ENCODE measurements at places on chromosomes 13 and 19.

DNA sequence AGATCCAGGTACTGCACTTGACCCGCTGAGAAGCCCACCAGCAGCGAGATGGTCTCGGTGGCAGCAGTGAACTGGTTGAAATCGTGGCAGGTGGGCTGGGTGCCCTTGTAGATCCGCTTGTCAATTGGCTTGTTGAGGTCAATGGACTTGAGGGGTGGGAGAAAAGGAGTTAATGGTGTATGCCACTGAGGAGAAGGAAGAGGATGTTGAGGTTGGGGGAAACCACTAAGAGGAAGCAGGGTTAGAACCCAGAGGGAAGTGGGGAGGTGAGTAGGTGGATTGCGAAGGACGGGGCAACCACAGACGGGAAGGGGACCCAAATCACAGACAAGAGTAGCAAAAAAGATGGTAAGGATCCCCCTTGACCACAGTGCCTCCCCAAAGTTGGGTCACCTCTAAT lies 1.7 kb downstream of the DMWD start:
- ATAC-seq: no peak

GRCh38 chr13:40319699-40320579 lies 346.5 kb downstream of the FOXO1 start:
- peak; percentile 41 for ATAC-seq

- ATAC-seq: peak; percentile 45
Observed at GRCh38 chr19:47179653-47180310, 49.1 kb downstream of the SAE1 start.

- ATAC-seq: no peak
Observed at GRCh38 chr19:19526581-19527370, 1.9 kb upstream of the YJEFN3 start.

DNA sequence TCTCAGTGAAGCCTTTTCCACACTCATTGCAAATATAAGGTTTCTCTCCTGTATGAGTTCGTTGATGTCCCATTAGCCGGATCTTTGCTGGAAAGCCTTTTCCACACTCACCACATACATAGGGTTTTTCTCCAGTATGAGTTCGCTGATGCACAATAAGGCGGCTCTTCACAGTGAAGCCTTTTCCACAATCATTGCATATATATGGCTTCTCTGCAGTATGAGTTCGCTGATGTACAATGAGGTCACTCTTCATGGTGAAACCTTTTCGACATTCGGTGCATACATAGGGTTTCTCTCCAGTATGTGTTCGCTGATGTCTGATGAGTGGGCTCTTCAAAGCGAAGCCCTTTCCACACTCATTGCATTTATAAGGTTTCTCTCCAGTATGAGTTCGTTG lies 6.8 kb upstream of the ZNF350 start:
- ATAC-seq: no peak

DNA sequence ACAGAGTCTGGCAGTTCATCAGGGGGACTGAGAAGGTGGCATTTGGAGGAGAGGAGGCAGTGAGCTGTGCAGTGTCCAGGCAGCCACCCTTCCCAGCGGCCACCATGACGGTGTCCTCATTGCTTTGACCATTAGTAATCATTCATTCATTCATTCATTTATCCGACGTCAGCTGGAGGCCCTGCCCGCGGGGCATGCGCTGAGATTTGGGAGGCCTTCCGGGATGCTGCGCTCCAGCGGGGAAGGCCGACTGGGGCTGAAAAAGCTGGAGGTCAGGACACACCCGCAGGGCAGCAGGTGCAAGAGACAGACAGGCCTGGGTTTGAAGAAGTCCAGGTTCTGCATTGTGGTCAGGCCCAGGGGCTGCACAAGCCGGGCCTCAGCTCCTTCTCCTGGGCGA lies 8.9 kb downstream of the TTYH1 start:
- no peak for ATAC-seq

- ATAC-seq: no peak
Observed at GRCh38 chr13:23868521-23868920, 20.7 kb downstream of the MIPEP start.

DNA sequence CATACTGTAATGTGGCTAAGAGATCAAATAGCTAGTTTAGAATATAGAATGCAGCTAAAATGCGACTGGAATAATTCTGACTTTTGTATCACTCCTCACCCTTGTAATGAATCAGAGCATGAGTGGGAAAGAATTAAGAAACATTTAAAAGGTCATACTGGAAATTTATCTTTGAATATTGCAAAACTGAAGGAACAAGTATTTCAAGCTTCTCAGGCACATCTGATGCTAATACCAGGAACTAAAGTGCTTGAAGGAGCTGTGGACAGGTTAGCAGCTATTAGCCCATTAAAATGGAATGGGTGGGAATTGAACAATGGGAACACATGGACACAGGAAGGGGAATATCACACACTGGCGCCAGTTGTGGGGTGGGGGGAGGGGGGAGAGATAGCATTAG lies 144.2 kb upstream of the ZNF91 start:
- no peak for ATAC-seq

GRCh38 chr13:41827507-41828213 lies 133.2 kb downstream of the VWA8 start:
- ATAC-seq: no peak

GRCh38 chr13:76715621-76716020 lies 170.6 kb downstream of the KCTD12 start:
- no peak for ATAC-seq

DNA sequence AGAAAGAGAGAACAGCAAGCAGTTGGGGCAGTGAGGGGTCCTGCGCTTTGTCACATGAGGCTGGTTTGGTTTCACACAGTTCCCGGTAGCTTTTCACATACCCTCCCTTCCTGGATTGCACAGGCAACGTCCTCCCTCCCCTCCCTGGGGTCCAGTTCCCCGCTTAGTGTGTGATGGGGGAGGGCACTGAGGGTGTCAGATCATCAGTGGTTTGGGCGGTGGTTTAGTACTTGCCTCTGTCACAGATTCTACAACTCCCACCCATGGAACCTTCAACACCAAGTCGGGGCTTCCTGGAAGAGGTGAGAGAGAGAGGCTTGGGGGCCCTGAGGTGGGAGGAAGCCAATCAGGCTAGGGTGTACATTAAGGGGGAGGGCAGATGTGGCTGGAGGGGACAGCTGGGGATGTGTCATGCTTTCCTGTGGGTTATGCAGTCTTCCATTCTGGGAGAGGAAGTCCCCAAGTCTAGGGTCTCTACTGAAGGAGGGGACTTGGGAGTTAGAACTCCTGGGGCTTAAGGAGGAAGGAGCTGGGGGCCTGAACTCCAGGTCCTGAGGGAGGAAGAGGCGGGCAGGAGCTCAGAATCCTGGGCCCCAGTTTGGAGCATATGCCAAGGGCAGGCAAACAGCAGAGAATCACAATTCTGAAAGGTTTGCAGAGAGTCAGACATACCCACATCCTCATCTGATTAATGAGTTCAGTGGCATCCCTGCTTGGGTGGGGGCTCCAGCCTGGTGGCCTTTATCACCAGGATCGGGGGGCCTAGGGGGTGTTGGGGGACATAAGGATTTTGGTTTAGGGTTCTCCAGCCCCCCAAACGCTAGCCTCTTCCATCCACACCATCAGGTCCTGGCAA lies at the start of gene NKG7:
Gene NKG7 (minus strand): TSS at position 6 of the 856 bp plus-strand sequence. CDS start 119 bp downstream, outside the sequence.
- peak; percentile 79 for ATAC-seq

DNA sequence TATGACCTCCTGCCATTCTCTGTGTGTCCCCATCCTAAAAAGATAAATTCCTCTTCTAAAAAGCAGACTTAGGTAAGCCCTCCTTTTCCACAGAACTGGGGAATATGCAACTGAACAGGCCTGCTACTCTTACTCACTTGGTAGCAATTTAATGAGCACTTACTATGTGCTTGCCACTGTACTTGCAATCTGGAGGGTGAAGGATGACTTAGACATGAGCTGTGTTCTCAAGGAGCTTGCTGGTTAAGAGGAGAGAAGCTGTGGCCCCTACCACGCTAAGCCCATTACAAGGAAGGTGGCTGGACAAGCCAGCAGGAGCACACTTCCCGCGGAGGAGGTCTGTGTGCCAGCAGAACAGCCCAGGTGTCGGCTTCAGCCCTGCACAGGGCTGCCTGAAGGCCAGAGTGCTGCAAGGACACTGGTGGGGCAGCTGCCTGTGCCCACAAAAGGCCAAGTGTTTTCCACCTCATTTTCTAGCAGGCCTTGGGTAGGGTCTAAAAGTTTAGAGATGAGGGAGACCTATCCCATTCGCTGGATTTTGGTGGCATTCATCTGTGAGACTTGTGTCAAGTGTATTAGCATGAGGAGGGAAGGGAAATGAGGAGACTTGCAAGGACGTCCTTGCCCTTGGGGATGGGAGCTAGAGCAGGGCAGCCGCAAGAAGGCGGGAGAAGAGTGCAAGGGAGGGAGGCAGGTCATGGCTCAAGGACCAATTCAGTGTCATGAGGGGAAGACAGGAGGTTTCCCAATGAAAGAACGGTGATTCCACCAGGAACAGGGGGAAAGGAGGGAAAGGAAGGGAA lies 52.0 kb downstream of the COL4A1 start:
- no peak for ATAC-seq

GRCh38 chr19:13597640-13598039 lies 91.4 kb upstream of the CACNA1A start:
- peak; percentile 86 for ATAC-seq

DNA sequence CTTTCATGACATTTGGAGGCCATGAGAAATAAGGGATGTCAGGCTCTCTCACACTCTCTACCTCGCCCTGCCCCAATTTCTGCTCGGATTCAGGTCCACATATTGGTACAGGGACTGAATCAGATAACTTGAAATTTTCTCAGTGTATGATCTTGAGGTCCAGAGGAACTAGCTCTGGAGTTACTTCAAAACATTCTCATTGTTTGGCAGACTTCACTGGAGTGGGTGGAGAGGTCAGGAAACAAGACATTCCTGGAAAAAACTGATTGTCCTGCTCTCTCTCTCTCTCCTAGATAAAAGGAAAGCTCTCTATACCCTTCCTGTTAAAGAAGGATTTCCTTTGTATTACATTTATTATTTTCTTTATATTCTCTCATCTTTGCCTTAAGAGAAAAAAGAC lies 428.1 kb upstream of the DACH1 start:
- no peak for ATAC-seq

DNA sequence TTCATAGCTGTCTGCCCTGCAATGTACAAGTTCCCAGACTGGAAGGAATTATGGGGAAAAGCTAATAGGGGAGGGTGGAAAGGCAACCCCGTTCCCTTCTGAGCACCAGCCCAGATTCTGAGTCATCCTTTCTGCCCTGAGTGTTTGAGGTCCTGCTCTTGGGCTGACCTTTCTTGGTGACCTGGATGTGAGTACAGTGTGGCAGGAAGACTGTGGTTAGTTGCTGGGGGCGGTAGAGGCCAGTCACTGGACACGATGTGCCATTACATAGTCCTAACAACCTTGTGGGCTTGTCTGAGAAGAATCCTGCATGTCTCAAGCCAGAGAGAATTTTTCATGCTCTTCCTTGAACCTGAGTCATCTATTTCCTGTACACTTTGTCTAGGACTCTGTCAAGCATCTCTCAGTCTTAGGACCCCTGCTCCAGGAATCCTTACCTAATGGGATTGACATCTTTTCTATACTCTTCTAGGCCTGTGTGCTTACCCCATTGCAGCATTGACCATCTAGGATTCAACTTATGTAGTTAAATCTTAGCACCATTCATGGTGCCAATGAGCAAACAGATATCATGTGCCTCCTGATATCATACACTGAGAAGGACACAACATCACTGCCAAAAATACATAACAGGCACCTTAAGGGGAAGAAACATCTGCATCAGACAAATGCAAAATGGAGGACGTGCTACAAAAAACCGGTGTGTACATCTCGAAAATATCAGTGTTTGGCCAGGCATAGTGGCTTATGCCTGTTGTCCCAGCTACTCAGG lies 8.1 kb upstream of the ANGPTL4 start:
- ATAC-seq: peak; percentile 95

DNA sequence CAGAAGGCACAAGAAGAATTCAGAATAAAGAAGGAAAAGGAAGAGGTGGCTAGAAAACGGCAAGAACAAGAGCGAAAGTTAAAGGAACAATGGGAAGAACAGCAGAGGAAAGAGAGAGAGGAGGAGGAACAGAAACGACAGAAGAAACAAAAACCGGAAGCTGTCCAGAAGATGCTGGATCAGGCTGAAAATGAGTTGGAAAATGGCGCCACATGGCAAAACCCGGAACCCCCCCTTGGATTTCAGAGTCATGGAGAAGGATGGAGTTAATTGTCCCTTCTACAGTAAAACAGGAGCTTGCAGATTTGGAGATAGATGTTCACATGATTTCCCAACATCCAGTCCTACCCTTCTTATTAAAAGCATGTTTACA lies 6.7 kb downstream of the CD209 start:
- no peak for ATAC-seq

DNA sequence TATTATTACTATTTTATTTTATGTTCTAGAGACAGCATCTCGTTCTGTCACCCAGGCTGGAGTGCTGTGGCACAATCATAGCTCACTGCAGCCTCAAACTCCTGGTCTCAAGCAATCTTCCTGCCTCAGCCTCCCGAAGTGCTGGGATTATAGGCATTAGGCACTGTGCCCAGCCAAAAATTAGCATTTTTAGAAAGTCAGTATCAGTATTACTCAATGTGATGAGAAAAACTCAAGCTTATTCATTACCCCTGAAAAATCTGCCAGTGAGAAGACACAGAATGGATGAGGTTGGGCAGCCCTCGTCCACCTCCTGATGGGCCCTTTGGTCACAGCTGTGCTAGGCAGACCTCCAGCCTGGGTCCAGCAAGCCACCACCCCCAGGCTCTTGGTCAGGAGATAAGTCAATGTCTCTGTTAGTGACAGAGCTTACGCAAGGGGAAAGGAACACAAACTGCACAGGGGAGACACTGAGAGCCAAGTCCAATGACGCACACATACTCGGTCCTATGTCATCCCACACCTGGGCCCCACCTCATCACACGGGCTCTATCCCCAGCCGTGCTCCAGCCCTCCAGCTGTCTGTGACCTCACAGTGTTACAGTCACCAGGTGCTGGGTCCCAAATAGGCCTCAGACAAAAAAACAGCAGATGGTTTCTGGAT lies 19.8 kb downstream of the PEPD start:
- ATAC-seq: no peak

DNA sequence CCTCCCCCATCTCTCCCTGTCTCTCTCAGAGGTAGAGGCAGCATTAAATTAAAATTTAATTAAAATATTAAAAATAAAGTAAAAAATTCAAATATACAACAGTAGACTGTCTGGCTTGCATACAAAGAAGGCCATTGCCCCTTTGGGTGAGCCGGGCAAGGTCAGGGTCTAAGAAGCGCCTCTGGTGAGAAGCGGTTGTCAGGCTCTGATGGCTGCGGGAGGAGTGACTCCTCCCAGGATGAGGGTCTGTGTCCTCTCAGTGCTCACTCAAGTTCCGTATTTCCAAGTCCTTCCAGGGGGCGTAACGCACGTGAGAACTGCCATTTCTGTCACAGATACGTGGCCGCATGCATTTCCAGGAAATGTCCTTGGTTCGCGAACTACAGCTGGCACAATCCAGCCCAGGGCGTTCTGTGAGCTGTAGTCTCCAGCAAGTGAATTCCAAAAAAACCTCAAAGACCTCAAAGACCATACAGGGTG lies 737 bp upstream of the ZNF181 start:
- no peak for ATAC-seq

DNA sequence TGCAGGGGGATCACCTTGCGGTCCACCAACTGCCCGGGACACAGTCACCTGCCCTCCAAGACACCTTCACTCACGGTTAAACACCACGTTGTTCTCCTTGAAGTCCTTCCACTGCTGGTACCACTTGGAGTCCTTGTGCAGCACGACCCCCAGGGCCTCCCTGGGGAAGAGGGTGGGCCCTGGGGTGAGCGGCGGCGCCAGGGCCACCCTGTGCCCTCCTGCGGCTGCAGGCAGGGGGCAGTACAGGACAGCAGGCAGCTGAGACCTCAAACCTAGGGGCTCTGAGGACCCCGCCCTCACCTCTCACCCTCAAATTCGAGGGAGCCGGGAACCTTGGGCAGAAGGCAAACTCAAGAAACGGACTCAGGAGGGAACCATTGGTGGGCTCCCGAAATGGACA lies 7.5 kb upstream of the CTXN1 start:
- ATAC-seq: no peak
